Fibroblast of upper back skin (primary cell): ENCODE measurements at places on chromosomes 6 and 20.

DNA sequence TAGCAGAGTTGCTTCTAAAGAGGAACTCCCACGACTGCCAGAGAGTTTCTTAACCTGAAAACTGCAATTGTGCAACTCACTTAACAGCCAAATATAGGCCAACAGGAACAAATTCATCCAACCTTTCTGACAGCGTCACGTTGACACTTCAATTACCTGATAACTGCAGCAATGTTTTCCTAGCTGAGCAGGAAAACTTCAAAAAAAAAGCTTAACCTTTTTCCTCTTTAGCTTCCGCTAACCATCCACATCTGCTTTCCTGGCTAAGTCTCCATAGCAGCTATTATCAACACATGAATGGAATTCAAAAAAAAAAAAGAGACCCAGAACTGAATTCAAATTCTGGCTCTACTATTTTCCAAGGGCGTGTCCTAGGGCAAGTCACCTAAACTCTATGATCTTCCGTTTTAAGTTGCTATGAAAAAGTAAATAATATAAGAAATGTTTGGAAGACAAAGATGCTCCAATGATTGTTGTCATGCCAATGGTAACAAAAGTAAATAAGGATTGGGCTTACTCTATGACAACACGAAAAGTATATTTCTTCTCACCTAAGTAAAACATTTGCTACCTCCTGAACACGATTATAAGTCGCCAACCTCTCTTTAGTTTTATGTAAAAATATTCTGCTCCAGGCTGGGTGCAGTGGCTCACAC lies 524.6 kb upstream of the JARID2 start:
- no peak for DNase-seq

DNA sequence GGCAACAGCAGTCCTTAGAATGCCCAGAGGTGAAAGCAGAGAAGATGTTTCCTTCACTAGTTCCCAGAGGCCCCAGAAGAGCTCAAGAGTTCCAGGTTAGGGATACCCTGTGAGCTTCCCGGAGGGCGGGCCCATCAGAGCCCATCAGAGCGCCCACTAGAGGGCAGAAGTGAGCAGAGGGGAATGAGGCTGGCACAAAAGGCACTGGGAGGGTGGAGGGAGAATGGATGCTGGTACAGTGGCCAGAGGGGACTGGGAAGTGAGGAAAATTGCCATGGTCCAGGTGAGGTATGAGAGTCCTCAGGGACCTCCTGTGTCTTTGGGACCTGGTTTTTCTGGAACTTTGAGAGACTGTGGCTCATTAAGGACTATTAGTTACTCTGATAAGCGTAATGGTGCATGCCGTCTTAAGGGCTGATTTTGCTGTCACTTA lies 57.3 kb downstream of the LINC00237 start:
- no peak for DNase-seq

DNA sequence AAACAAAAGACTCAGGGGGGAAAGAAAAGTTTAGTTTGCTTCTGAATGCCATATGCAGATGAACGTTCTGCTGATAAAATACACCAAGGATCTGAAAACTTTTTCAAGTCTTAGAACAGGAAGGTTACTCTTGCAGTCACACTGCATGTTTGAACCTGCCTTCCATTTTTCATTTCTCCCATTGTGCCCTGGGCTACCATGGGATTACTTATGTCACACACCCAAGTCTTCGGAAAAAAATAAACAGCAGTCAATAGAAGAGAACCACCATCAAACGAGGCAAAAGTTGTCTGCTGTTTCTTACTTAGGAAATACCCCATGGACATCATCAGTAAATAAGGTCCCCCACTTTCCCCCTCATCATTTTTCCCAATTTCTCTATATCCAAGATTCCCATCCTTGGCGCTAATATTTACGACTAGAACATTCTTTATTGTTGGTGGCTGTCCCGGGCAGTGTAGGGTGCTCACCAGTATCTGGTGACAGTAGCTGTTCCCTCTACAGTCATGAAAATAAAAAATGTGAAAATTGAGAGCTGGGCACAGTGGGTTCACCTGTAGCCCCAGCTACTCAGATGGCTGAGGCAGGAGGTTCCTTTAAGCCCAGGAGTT lies 202.5 kb downstream of the BCAS1 start:
- DNase-seq, result no peak

GRCh38 chr6:43308101-43308989 lies at the start of gene CRIP3:
Gene CRIP3 (minus strand): TSS chr6:43308826. CDS start chr6:43308792, 34 bp downstream.
- DNase-seq, result peak; percentile 53

GRCh38 chr6:100664274-100665040 lies 199.7 kb upstream of the SIM1 start:
- DNase-seq, result peak; percentile 37
